Muscle of leg (tissue), 16 donors: ENCODE measurements at places on chromosomes 4 and X.

DNA sequence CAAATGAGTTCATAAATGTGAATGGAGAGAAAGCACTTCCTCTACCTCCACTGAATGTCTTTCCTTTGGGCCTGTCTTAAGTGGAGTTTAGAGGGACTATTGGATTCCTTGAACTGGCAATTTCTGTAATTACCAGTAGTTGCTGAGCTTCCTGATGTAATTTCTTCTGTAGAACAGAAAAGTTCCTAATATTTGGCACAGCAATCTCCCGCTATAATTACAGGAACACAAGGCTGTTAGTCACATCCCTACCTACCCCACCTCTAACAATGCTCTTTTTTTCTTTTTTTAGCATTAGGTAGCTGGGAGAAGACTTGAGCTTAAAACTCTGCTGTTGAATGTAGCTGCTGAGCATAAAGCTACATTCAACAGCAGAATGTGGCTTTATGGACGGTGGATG, 24.8 kb upstream of the RBPJ start:
- no peak for DNase-seq

- peak; percentile 37 for DNase-seq
Observed at GRCh38 chrX:18927558-18927957, 56.4 kb downstream of the PHKA2 start.

- DNase-seq, result no peak
Observed at GRCh38 chr4:18442957-18443356, 421.4 kb upstream of the LCORL start.

- DNase-seq, result no peak
Observed at GRCh38 chr4:13527981-13528820, 16.1 kb downstream of the NKX3-2 start.

DNA sequence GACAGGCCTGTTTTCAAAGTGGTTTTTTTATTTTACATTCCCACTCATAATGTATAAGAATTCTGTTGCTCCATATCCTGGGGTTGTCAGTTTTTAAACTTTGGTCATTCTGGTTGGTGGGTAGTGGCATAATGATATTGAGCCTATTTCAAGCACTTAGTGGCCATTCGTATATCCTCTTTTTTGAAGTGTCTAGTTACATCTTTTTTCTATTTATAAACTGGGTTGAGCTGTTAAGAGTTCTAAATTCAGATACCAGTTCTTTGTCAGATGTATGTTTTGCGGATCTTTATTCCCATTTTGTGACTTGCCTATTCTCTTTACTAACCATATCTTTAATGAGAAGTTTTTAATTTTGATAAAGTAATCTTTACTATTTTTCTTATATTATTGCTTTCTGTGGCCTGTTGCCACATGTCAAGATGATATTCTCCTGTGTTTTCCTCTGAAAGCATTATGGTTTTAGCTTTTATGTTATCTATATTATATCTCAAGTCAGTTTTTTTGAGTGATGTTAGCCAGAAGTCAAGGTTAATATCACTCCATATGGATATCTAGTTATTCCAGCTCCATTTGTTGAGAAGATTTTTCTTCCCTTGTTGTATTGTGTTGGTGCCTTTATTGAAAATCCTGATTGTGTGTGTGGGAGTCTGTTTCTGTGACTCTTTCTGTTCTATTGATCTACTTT, 110.9 kb downstream of the FHIP1A start:
- DNase-seq, result no peak

DNA sequence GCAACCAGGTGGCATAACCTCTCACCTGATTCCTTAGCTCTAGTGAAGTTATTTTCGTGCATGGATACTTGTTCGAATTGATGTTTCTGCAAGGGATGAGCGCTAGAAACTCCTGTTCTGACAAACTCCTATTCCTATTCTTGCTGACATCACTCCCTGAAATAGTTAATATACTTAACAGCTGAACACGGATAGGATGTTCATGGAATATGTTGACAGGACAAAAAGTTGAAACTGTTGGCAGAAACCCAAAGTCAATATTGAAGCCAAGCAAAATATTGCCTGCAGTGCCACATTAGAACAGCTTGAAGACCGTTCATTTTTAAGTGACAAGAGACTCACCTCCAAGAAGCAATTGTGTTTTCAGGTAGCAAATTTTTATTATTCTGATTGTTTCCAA, at the start of gene KLKB1:
Gene KLKB1, plus strand, starts transcription at position 287 of the 400 bp plus-strand sequence. CDS start 689 bp downstream, outside the sequence.
- peak; percentile 42 for DNase-seq

GRCh38 chr4:155885666-155886065, 17.8 kb upstream of the TDO2 start:
- no peak for DNase-seq

GRCh38 chr4:132026816-132027215, 1122.3 kb upstream of the PCDH10 start:
- DNase-seq, result no peak

- no peak for DNase-seq
Observed at GRCh38 chr4:110753466-110753865, 130.6 kb upstream of the PITX2 start.

DNA sequence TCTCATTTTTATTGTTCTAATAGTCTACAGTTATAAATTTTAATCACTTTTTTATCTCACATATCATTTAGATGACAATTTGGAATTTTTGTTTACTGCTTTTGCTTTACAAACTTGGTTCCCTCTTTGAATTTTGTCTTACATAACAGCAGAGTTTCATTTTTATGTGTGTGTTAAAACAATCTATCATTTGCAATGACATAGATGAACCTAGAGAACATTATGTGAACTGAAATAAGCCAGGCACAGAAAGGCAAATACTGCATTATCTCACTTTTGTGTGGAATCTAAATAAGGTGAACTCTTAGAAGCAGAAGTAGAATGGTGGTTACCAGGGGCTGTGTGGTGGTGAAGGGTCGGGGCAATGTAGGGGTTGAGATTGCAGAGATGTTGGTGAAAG, 170.7 kb downstream of the GASK1B start:
- no peak for DNase-seq

GRCh38 chr4:172794307-172794703, 374.3 kb upstream of the GALNT7 start:
- peak; percentile 36 for DNase-seq

GRCh38 chrX:102154218-102154860, 1.4 kb downstream of the BEX5 start:
- no peak for DNase-seq

GRCh38 chr4:77026322-77026704, 49.5 kb downstream of the CCNI start:
- no peak for DNase-seq

- DNase-seq, result peak; percentile 43
Observed at GRCh38 chr4:101232074-101232776, 115.1 kb downstream of the PPP3CA start.

DNA sequence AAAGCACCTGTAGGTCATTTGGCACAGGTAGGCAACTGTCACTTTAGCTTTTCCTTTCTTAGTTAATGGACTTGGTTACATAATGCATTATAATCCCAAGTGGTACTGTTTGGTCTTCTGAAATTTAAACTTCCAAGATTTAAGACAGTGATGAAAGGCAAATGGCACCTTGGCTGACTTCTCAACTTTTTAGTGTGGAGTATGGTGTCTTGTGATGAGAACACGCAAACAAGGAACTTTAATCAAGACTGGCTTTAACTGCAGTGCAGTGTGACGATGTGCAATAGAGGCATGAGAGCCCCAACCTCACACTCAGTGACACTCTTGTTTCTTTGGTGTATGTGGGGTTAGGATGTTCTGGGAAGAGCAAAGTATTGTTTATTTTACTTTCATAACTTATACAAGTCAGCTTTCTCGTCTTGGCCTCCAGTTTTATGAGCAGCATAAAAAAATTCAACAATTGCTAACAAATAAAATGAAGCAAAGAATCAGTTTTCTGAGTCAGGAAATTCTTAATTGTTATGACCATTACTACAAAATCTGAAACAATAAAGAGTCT, 171.9 kb downstream of the MAD2L1 start:
- DNase-seq, result no peak

DNA sequence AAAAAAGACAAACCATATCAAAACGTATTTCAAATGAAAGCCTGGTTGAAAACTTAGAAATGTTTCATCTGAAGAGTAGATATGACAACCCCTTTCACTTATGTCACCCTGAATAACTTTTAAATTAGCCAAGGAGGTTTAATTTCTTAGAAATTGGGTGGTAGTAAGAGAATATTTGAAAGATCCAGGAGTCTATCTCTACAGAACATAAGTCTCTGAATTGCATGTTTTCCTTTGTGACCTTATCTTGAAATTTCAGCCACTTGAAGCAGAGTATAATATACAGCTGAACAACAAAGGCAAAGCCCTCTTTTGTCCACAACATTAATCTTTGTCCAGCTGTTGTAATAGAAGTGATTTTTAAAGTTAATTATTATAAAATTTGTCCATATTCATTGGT, 49.5 kb downstream of the TMEM154 start:
- DNase-seq, result no peak

DNA sequence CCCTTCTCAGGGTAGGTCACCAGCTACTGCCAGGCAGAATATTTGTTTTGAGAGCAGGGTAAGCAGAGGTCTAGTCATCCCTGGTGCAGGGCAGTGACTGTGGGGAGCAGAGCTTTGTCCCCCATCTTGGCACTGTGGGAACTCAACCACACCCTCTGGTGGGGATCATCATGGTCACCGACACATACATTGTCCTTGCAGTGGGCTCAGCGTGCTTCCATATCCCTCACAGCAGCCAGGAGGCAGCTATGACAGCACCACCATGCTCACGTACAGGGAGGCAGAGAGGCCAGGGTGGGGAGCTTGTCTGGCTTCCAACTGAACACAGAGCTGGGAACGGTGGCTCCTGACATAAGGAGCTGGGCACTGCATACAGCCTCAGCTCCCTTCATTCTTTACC, 102.3 kb downstream of the ENPP6 start:
- no peak for DNase-seq

- DNase-seq, result no peak
Observed at GRCh38 chr4:145003675-145004074, 94.3 kb downstream of the ANAPC10 start.

DNA sequence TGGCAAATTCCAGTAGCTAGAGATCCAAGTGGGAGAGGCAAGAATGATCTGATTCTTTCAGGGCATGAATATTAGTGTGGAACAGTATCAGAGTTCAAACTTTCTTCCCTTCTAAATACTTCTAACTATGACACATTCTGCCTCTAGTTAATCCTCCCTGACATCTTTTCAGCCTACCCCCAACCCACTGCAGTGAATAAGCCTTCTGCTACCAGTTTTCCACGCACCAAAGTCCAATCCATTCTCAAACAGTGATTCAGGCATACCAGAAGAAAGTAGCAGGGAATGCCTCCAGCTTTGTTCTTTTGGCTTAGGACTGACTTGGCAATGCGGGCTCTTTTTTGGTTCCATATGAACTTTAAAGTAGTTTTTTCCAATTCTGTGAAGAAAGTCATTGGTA, 155.4 kb upstream of the FTHL17 start:
- DNase-seq, result no peak

DNA sequence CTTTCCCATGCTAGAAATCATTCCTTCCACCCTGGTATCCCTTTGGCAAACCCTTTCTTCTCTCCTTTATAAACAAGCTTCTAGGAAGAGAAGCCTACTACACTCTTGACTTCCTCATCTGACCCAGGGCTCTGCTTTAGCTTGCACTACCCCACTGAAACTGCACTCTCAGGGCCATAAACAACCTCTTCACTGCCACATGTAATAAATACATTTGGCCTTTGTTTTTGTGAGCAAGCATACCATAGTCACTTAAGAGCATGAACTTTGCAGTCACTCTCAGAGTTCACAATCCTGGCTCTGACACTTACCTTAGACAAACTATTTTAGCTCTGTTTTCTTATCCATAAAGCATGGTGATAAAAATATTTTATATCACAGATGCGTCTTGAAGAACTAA, 50.7 kb upstream of the USP38 start:
- no peak for DNase-seq

GRCh38 chr4:55879224-55879623, 25.8 kb downstream of the EXOC1 start:
- no peak for DNase-seq

DNA sequence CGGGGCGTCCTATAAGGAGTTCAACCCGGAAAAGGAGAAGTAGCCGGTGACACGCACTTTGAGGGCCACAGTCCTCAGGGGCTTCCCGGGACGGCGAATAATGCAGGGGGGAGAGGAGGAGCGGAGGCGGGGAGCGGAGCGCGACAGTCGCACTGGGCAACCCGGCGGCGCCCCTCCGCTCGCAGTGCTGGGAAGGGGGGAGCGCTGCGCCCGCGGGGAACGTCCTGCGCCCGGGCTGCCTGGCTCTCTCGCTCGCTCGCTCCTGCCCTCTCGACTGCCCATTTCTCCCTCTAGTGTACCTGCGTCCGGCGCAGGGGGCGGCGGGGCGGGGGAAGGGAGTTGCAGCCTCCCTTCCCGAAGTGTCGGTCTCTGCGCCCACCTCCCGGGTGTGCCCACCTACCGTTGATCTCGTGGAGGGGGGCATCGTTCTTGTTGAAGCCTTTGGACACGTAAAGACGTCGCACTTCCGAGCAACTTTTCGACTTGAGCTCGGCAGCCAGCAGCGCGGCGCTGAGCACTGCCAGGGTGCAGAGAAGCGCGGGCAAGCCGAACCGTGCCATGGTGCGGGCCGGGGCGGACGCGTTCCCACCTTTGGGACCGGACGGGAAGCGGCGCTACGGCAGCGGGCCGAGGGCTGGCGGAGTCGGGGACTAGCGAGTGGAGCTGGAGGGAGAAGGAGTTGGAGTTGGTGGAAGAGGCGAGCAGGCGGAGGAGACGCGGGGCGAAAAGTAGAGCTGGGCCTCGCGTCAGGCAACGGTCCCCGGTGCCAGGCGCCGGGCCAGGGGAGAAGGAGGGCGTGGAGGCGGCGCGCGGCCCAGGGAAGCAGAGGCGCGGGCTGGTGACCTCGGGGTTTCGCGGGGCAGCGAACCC, 648 bp downstream of the GPC4 start:
- DNase-seq, result peak; percentile 36

GRCh38 chr4:26252349-26253025, 68.3 kb upstream of the RBPJ start:
- DNase-seq, result peak; percentile 68

DNA sequence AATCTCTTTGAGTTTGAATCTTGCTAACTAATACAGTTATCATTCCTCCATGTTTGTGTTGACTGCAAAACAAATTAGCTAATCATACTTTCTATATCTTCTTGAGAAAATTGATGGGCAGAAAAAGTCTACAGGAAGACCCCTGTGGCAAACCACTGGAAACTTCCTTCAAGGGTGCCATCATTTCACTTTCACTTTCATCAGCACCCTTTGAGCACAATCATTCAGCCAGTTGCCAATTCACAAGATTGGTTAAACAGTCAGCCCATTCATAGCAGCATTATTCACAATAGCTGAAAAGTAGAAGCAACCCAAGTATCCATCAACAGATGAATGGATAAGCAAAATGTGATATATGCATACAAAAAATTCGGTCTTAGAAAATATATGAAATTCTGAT, 101.5 kb downstream of the CCDC160 start:
- DNase-seq, result no peak

DNA sequence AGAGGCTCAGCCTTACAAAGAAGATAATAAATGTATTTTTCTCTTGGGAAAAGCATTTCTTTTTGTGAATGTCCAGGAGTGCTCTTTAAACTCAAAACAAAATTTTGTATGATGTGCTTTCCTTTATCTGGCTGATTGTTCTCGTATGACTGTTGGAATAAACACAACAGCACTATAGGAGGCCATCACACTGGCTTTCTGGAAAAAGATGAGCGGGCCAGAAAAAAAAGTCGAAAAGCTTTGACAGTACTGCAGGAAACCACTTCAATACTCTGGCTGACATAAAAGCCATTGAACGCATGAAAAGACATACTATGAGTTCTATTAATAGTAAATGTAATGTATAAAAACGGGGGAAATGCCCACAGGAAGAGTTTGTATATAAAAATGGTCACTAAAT, 64.7 kb upstream of the CTSO start:
- no peak for DNase-seq

GRCh38 chr4:168796362-168797106, 213.5 kb downstream of the CBR4 start:
- no peak for DNase-seq
